Erythroblast (primary cell): ENCODE measurements at places on chromosomes 3 and 15.

DNA sequence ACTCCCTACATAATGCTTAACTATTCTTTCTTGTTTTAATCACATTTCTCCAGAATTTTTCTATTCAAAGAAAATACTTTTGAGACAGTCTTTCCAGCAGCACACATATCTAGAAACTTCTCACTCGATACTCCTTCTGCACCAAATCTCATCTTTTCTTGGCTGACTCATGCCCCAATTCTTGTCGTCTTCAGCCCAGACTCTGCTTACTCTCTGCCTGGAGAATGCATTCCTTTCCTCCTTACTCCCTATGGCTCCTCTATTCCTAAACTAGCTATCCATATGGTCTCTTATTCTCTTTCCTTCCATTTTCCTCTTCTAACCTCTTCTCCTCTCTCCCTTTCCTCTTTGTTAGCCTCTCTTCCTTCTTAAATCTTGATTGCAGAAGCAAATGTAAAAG is 158.7 kb downstream of the GBE1 start:
- no peak for DNase-seq

DNA sequence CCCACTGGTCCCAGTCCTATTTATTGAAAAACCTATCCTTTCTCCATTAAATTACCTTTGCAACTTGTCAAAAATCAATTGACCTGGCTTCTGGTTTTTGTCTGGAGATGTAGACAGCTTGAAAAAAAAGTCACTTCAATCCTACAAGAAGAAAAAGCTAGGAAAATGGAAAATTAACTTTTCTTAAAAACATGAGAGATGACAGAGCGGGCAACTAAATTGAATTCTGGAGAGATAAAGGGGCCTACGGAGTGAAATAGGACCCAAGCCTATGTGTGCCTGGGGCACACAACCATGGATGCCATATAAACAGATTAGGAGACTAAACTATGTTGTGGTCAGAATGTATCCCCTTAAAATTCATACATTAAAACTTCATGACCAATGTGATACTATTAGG is 363.3 kb upstream of the SLCO3A1 start:
- no peak for DNase-seq

DNA sequence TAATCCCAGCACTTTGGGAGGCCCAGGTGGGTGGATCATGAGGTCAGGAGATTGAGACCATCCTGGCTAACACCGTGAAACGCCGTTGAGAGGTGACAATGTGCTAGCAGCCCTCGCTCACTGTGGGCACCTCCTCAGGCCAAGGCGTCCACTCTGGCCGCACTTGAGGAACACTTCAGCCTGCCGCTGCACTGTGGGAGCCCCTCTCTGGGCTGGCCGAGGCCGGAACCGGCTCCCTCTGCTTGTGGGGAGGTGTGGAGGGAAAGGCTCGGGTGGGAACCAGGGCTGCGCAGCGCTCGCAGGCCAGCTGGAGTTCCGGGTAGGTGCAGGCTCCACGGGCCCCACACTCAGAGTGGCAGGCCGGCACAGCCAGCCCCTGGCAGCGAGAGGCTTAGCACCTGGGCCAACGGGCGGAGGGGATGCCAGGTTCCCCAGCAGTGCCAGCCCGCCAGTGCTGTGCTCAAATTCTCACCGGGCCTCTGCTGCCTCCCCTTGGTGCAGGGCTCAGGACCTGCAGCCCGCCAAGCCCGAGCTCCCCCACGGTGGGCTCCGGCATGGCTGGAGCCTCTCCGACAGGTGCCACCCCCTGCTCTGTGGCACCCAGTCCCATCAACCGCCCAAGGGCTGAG is 253.6 kb downstream of the CNTN4 start:
- no peak for DNase-seq

GRCh38 chr3:55166576-55167555 is 239.0 kb upstream of the LRTM1 start:
- DNase-seq: no peak

DNA sequence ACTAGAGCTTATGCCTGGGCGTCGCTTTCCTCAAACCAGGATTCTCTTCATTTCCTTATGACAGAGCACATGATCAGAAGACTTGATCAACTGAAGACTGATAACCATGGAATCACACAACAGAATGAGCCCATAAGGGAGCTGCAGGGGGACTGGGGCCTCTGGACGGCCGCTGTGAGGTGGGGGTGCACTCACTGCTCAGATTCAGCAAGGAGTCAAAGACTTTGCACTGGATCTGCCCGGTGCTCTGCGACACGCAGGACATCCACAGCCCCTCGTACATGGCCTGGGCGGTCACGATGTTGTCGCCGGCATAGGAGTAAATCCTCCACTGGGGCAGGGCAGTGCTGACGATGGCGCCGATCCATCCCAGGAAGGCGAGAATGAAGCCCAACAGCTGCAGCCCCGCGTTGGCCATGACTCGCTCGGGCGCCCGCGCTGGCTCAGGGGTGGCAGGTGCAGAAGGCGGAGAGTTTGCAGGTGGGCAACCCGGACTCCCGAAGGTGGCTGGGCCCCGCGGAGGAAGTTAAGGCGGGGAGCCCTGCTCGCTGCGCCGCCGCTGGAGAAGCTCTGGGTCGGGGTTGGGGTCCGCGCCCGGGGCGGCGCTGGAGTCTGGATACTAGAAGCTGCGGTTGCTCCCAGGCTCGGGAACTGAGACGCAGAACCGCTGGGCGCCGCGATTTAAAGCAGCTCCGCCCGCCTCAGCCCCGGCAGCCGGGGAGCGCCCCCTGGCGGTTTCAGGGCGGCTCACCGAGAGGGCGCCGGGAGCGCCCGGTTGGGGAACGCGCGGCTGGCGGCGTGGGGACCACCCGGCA is at the start of gene CLDN1:
CLDN1 (minus strand) TSS at position 658 of the 815 bp plus-strand sequence; CDS start at position 418, 240 bp downstream.
- peak; percentile 78 for DNase-seq

GRCh38 chr15:66865622-66866611 is 163.9 kb downstream of the SMAD6 start:
- DNase-seq: no peak

DNA sequence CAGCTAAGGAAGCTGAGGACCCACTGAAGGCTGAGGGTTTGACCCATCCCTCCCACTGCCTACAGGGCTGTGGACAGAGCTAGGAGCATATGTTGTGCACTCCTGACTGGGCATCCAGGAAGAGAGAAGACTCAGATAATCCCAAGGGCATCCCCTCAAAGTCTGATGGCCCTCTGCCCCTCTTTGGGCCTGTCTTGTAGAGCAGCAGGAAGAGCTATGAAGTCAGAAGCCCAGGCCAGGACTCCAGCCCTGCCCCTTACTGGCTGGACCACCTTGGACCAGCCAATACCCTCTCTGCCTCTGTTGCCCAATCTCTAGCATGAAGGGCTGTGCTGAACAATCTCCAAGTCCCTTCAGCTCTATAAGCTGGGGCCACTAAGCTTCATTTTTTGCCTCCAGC is 210.8 kb downstream of the RPLP1 start:
- DNase-seq: no peak

DNA sequence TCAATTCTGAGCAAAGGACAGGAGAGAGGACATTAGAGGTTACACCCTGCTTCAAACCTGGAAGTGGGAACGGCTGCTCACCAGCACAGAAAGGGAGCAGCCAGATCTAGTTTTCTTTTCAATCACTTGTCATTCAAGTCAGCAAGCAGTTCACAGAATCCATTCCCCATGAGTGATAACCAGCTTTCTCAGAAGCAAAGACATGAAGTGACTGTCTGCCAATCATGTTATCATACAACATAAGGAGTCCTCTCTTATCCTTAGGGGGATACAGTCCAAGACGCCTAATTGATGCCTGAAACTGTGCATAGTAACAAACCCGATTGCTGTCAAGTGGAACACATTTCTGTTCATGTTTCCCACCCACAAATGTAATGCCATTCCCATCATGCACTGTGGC is 54.7 kb downstream of the FAM98B start:
- peak; percentile 21 for DNase-seq

- no peak for DNase-seq
These were observed 938.3 kb upstream of the ALCAM start for GRCh38 chr3:104428337-104428925.

DNA sequence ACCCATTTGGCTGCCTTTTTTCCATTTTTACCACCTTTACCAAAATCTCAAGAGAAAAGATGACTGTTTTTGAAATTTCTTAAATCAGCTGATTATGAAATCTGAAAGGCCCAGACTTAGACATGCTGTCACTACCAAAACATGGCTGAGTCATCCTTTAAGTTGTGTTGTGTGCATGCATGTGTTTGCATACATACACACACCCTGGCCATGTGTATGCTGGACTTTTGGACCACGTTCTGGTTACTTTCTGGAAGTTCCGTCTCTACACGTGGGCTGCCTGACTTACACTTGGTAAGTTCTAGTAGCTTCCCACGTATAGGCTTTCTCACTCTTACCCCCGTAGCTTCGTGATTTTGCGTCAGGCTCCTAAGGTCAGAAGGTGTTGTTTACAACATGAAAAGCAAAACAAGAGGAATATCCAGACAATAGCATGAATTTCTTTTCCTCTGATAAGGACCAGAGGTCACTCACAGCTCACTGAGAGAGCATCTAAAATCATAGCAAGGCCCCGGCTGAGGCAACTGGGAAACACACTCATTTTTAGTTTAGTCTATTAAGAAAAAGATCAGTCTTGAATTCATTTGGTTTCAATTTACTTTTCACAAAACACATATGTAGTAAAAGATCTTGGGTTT is 62.4 kb downstream of the COL8A1 start:
- no peak for DNase-seq

DNA sequence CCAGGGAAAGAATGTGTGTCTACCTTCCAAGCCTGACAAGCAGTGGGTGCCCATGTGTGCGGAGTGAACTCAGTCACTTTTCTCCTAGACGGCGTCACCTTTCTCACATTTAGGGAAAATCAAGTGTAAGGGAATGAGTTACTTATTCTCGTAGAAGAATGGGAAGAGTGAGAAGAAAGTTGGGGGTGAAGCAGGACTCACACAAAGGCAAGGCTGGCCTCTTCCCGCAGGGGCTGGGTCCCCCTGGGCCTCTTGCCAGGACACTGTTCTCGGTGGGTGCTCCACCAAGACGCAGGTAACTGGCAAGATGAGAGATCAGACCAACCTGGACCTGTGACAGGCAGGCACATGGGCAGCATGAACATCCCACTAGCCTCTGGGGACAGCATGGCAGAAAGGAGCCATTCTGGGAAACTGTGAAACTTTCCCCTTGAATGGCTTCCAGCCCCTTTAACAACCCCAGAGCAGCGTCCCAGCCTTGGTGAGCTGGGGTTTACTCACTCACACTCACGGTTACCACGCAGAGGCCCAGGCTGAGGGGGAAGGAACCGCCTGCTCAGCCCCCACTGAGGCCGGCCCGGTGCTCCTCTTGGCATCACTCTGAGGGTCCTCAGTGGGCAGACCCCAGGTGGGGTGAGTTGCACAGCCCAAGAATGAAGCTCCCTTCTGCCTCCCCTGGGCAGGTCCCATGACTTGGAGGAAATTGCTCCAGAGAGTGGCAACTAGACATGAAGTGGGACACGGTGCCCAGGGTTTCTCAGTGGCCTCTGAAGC is 15.0 kb upstream of the SRP14 start:
- DNase-seq: no peak

GRCh38 chr3:71652781-71653413 is 69.4 kb upstream of the FOXP1 start:
- peak; percentile 37 for DNase-seq

- no peak for DNase-seq
These were observed 282.8 kb downstream of the TLE3 start for GRCh38 chr15:69814932-69815331.

DNA sequence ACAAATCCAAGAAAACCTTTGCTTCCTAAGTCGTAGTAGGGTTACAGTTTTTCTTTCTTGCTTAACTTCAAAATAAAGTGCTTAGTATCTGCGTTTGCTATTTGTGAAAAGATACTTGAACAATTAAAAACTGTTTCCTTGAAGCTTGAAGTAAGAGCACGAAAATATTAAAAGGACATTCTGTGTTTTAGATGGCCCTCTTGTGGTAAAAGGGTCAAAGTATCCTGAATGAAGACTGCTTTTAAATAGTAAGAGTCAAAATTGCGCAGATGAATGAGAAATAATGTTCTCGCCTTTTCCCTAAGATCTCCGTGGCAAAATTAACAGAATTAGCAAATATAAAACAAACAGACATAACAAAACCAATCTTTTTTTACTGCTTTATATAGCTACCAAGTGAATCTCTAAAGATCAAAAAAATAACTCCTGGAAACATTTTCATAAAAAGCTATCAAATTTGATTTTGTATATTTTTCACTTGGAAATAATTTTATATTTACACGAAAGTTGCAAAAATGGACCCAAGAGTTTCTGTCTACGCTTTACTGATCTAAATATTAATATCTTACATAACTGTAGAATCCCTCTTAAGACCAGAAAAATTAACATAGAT is 175.4 kb downstream of the MBNL1 start:
- peak; percentile 72 for DNase-seq

GRCh38 chr15:67065531-67066005 is at the start of gene SMAD3:
Gene SMAD3, plus strand, starts transcription at chr15:67065602. Its CDS starts 553 bp downstream, at chr15:67066155.
- DNase-seq: peak; percentile 89

- no peak for DNase-seq
These were observed 1428.2 kb upstream of the GBE1 start for GRCh38 chr3:83189634-83190033.

DNA sequence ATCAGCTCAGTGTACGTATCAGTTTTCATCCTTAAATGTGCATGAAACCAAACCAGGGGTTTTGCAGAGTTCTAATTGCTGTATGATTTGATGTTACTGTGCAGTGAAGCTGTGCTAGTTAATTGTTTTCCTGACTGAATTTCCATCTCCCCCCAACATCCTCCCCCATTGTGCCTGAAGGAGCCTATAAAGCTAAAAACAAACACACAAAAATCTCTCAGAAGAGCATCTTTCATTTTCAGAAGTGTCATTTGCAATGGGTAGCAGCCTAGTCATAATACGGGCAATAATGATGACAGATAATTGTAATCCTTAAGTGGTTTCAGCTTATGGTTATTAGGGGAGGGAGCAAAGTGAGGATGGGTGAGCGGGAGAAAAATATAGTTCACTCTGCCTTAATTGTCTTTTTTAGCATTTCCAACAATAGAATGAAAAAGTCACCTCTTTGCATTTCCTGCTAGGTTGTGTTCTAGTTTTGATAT is 207.9 kb upstream of the TBL1XR1 start:
- DNase-seq: no peak

DNA sequence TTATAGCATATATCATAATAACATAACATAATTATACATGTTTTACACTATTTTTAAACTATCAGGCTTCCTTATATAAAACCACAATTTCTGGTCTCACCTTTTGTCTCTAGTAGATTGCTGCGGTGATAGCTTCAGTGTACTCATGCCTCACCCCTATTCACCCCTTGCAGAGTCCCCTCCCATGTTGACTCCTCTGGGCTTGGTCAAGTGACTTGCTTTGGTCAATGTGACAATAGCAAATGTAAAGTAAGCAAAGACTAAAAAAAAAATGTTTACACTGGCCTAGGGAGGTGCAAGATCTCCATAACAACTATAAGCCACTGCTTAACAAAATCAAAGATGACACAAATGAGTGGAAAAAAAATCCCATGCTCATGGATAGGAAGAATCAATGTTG is 537.5 kb downstream of the ROBO1 start:
- no peak for DNase-seq

DNA sequence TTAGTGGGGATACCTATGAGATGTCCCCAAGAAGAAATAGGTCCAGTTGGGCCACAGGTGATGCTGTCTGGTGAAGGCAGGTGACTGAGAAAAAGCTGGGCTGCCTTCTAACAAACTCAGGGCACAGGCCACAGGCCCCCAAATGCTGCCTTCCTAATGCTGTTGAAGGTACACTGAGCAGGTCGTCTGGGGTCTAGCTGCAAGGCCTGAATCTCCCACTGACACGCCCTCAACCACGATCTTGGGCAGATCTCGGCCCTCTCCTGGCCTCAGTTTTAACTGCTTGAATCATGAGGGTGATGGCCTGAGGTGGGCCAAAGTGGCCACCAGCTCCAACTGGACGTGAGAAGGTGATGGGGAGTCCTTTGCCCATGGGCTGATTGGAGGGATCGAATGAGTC is 2.1 kb upstream of the ACSBG1 start:
- DNase-seq: no peak

- DNase-seq: peak; percentile 63
These were observed 70.7 kb downstream of the ANXA2 start for GRCh38 chr15:60326824-60327654.
